ENCODE measurements at places on chromosomes 3 and 15. TPM values are rescaled to one million over a fixed set of nuclear protein-coding genes. Genes with fewer than 3 reads are reported as not detected.

The ERC2 gene
- total RNA-seq = 1.4 TPM

The TGM4 gene
- total RNA-seq = not detected

The CYP1A2 gene
- 0.32 TPM for total RNA-seq

The COL6A6 gene
- total RNA-seq = 34.8 TPM

The IL5RA gene
- total RNA-seq = 0.69 TPM

The TRAT1 gene
- 1.1 TPM for total RNA-seq

The NR1I2 gene
- not detected for total RNA-seq

The BAHD1 gene
- 29.8 TPM for total RNA-seq

The MUC13 gene
- not detected for total RNA-seq

The UROC1 gene
- total RNA-seq = not detected

The ADAMTSL3 gene
- 26.2 TPM for total RNA-seq

- no peak for DNase-seq
- H3K27me3 ChIP-seq = no peaks in the 10 kb centered on the region
- no peaks in the 10 kb centered on the region for H3K36me3 ChIP-seq
These were observed 89.6 kb downstream of the CHST2 start for GRCh38 chr3:143208976-143209714.

GRCh38 chr15:90495067-90495466 lies 34.7 kb upstream of the CRTC3 start:
- H3K27me3 ChIP-seq = no peaks in the 10 kb centered on the region
- H3K4me3 ChIP-seq = no peak overlapping the region
- peaks cover 100% of the 10 kb centered on the region for H3K36me3 ChIP-seq

DNA sequence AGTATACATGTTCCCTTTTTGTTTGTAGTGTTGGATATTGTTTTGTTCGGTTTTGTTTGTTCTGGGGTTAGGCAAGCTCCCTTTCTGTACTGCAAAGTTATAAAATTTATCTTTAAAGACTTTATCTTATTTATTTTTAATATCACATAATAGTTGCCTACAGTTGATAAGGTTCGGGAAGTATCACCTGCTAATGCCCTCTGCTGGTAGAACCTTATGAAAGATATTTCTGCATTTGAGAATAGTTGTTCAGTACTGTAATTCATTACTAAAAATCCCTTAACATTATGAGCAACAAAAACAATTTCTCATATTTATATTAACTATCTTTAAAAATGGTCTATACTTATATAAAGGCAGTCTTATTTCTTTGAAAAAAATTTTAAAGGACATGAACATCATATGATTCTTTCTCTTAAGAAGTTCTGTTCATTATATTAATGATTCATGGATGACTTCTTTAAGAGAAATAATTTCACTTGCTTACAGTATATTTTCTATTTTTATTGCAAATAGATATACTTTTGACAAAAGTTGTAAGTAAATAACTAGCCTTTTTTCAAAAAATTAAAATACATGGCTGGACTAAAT lies 1126.8 kb downstream of the SI start:
- H3K27me3 ChIP-seq = no peaks in the 10 kb centered on the region

GRCh38 chr15:98900356-98900755 lies 107.2 kb downstream of the PGPEP1L start:
- peaks cover 20% of the 10 kb centered on the region for H3K4me1 ChIP-seq
- no peaks in the 10 kb centered on the region for H3K27me3 ChIP-seq
- no peak for DNase-seq
- no peak overlapping the region for H3K4me3 ChIP-seq
- H3K36me3 ChIP-seq = no peaks in the 10 kb centered on the region

DNA sequence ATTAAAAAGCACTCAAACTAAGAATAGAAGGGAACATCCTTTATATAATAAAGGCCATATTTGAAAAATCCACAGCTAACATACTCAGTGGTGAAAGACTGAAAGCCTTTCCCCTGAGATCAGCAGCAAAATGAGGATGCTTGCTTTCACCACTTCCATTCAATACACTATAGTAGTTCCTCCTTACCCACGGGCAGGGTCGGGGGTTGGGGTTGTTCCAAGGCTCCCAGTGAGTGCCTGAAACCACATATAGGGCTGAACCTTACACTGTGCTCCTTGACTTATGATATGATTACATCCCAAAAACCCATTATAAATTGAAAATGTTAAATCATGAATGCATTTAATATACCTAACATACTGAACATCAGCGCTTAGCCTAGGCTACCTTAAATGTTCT lies 37.7 kb downstream of the ALDH1L1 start:
- no peak overlapping the region for H3K27ac ChIP-seq
- no peak overlapping the region for H3K4me3 ChIP-seq
- DNase-seq = no peak
- peaks cover 8% of the 10 kb centered on the region for H3K27me3 ChIP-seq
- H3K36me3 ChIP-seq = no peaks in the 10 kb centered on the region
- no peaks in the 10 kb centered on the region for H3K4me1 ChIP-seq

GRCh38 chr3:186955898-186956696 lies 25.8 kb downstream of the ST6GAL1 start:
- H3K4me1 ChIP-seq = peaks cover 11% of the 10 kb centered on the region
- DNase-seq = no peak
- H3K4me3 ChIP-seq = no peak overlapping the region
- H3K27ac ChIP-seq = peak overlapping the region; percentile 4
- H3K36me3 ChIP-seq = no peaks in the 10 kb centered on the region

- no peak overlapping the region for H3K4me3 ChIP-seq
- no peaks in the 10 kb centered on the region for H3K36me3 ChIP-seq
- no peaks in the 10 kb centered on the region for H3K27me3 ChIP-seq
- DNase-seq = no peak
- no peak overlapping the region for H3K27ac ChIP-seq
These were observed 25.2 kb upstream of the FNDC3B start for GRCh38 chr3:172014145-172014544.

DNA sequence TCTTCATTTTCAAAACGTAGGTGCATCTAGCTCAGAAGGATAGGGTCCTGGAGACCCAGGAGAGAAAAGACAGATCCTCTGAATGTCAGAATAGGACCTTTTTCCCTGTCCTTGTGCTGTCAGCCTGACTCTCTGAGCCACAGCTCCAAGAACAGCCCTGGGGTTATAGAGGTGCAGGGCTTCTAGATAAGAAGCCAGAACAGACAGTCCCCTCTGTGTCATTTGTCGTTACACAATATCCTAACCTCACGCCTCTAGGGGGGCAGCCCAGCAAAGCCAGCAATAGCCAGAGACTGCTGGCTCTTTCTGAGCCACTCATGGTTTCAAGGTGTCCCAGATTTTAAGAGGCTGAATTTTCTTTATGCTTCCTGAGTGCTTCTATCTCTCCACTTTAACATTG lies 153.2 kb upstream of the THBS1 start:
- H3K36me3 ChIP-seq = no peaks in the 10 kb centered on the region
- no peaks in the 10 kb centered on the region for H3K27me3 ChIP-seq
- peaks cover 29% of the 10 kb centered on the region for H3K4me1 ChIP-seq
- H3K4me3 ChIP-seq = no peak overlapping the region
- no peak for DNase-seq

DNA sequence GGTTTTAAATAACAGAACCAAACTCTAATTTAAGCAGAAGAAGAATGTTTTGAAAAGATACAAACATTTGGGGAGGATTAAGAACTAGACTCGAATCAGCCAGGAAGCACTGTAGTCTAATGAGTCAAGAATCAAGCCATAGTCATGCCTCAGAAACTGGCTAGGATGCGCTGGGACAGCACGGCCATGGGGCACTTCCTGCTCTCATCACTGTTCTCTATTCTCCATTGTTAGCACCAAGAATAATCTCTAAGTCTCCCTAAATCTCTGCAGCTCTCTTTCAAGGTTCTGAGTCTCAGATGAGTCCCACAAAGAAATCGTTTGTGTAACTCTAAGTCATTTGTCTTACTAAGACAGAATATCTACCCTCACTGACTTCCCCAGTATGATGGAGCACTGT lies 399.0 kb upstream of the KCNMB2 start:
- no peaks in the 10 kb centered on the region for H3K36me3 ChIP-seq
- no peak overlapping the region for H3K27ac ChIP-seq
- H3K4me1 ChIP-seq = no peaks in the 10 kb centered on the region
- no peaks in the 10 kb centered on the region for H3K27me3 ChIP-seq
- H3K4me3 ChIP-seq = no peak overlapping the region

GRCh38 chr15:64037116-64037515 lies 9.2 kb downstream of the DAPK2 start:
- H3K27ac ChIP-seq = no peak overlapping the region
- peaks cover 3% of the 10 kb centered on the region for H3K36me3 ChIP-seq
- H3K4me3 ChIP-seq = no peak overlapping the region
- no peaks in the 10 kb centered on the region for H3K4me1 ChIP-seq
- no peak for DNase-seq

- H3K36me3 ChIP-seq = no peaks in the 10 kb centered on the region
- no peak for DNase-seq
- no peaks in the 10 kb centered on the region for H3K27me3 ChIP-seq
- H3K27ac ChIP-seq = no peak overlapping the region
- H3K4me3 ChIP-seq = no peak overlapping the region
These were observed 97.8 kb downstream of the IGSF11 start for GRCh38 chr3:118936811-118937210.

DNA sequence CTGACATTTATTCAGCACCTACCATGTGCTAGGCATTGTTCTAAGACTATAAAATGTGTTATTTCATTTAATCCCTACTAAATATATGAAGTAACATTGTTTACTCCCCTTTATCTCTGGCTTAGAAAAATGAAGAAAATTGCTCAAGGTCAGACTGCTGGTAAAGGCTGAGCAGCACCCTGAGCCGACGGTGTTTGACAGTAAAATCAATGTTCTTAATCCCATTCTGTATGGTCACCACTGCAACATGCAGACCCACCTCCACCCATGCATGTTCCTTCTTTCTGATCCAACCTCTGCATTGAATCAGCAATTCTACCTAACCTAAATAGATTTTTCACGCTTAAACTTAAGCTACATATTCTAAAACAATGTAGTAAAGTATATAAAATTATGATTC lies 216.5 kb downstream of the ZBBX start:
- no peak overlapping the region for H3K27ac ChIP-seq
- H3K36me3 ChIP-seq = no peaks in the 10 kb centered on the region
- H3K27me3 ChIP-seq = no peaks in the 10 kb centered on the region
- H3K4me1 ChIP-seq = no peaks in the 10 kb centered on the region
- no peak for DNase-seq
- H3K4me3 ChIP-seq = no peak overlapping the region

DNA sequence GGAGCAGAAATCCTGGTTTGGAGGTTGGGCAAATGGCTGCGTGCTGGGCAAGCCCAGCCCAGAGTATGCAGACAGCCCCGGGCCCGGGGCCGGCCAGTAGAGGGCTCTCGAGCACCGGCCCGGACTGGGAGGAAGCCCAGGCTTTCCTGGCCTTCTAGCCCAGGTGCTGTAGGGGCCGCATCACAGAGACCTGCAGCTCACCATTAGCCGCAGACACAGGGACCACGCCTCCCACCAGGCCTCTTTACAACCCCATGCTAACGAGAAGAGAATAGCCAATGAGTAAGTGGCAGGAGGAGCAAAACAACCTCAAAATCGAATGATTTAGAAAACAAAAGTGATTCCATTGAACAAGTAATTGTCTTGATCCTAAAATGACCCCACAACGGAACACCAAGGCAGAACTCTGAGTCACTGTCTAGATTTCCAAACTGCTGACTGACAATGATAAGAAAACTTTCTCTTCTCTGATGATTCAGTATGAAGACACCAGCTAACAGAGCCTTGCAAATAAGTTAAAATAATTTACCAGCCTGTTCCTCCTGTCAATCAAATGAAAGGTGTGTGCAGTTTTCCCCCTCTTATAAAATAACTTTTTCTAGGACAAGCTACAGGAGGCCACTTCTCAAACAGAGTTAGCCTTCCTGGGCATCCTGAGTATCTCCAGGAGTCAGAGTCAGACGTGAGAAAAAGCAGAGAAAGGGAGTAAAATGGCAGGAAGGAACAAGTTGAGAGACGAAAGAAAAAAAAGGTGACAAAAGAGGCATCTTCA lies 102.2 kb downstream of the DGKG start:
- H3K27me3 ChIP-seq = no peaks in the 10 kb centered on the region
- H3K27ac ChIP-seq = no peak overlapping the region
- peak; percentile 86 for DNase-seq
- no peak overlapping the region for H3K4me3 ChIP-seq

- H3K4me3 ChIP-seq = peak overlapping the region; percentile 23
- H3K27ac ChIP-seq = peak overlapping the region; percentile 76
- no peaks in the 10 kb centered on the region for H3K36me3 ChIP-seq
- H3K27me3 ChIP-seq = no peaks in the 10 kb centered on the region
- DNase-seq = peak; percentile 87
These were observed 15.6 kb downstream of the FRMD4B start for GRCh38 chr3:69370156-69370883.

DNA sequence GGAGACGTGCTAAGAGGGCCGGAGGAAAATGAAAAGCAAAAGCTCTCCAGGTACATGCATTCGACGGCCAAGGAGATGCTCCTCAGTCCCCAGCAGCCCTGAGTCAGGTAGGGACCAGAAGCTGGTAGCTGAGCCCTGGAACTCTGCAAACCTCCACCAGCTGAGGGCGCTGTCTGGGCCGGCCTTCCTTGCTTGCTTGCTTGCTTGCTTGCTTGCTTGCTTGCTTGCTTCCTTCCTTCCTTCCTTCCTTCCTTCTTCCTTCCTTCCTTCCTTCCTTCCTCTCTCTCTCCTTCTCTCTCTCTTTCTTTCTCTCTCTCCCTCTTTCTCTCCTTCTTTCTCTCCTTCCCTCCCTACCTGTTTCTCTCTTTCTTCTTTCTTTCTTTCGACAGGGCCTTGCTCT lies 94.6 kb upstream of the RASGRF1 start:
- H3K4me3 ChIP-seq = no peak overlapping the region
- no peak overlapping the region for H3K27ac ChIP-seq
- DNase-seq = no peak
- H3K27me3 ChIP-seq = no peaks in the 10 kb centered on the region
- H3K36me3 ChIP-seq = no peaks in the 10 kb centered on the region
- H3K4me1 ChIP-seq = no peaks in the 10 kb centered on the region

GRCh38 chr3:185912512-185912911 lies 25.3 kb downstream of the TRA2B start:
- peaks cover 44% of the 10 kb centered on the region for H3K36me3 ChIP-seq
- H3K4me3 ChIP-seq = no peak overlapping the region
- no peaks in the 10 kb centered on the region for H3K4me1 ChIP-seq
- no peak for DNase-seq
- H3K27me3 ChIP-seq = no peaks in the 10 kb centered on the region

- H3K27ac ChIP-seq = no peak overlapping the region
- no peaks in the 10 kb centered on the region for H3K4me1 ChIP-seq
- H3K27me3 ChIP-seq = no peaks in the 10 kb centered on the region
- H3K4me3 ChIP-seq = no peak overlapping the region
- no peak for DNase-seq
These were observed 311.0 kb downstream of the MCTP2 start for GRCh38 chr15:94542391-94542790.

DNA sequence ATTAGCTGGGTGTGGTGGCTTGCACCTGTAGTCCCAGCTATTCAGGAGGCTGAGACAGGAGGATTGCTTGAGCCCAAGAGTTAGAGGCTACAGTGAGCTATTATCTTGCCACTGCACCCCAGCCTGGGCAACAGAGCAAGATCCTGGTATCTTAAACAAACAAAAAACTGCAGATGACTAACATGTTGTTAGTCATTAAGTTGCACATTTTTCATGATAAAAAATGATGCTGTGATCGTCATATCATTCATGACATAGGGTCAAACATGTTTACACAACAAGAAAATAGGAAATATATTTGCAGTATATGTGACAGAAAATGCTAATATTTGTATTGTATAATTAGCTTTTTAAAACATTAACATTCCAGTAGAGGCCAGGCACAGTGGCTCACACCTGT lies 20.2 kb upstream of the DAPK2 start:
- peaks cover 20% of the 10 kb centered on the region for H3K4me1 ChIP-seq
- DNase-seq = no peak
- H3K27me3 ChIP-seq = no peaks in the 10 kb centered on the region
- no peaks in the 10 kb centered on the region for H3K36me3 ChIP-seq
- no peak overlapping the region for H3K4me3 ChIP-seq
- no peak overlapping the region for H3K27ac ChIP-seq

Data from upper lobe of right lung (tissue), 1 donor.